Spleen (tissue), 13 donors: ENCODE measurements at places on chromosomes 11 and 22.

GRCh38 chr11:47784785-47785381, 17.7 kb upstream of the FNBP4 start:
- DNase-seq: no peak

- no peak for DNase-seq
These were observed 132.2 kb downstream of the NAV2 start for GRCh38 chr11:19844806-19845205.

GRCh38 chr11:17375547-17375946, 12.9 kb downstream of the KCNJ11 start:
- DNase-seq: no peak

GRCh38 chr11:45393334-45393733, 107.2 kb upstream of the SYT13 start:
- DNase-seq: no peak
